ENCODE measurements at places on chromosomes 6 and 20.

- DNase-seq, result peak; percentile 15
Measured at GRCh38 chr6:25042036-25042521, 106.3 kb upstream of the RIPOR2 start.

GRCh38 chr20:2801286-2801728 is 880 bp upstream of the CPXM1 start:
- no peak for DNase-seq

DNA sequence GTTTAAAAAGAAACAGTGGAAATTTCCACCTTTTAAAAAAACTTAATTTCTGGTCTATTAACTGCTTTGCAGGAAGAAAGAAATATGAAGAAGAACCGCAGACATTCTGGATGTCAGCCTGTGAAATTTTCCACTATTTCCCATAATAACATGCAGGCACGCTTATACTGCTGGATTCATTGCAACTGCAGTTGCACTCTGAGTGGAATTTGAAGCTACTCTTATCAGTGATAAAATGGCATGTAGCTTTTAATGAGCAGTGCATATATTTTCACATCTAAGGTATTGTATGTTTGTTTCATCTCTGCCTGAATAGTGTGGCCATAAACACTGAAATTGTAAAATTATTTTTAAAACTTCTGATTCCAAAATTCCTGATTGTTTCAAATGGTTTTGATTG is 28.2 kb downstream of the NCOA3 start:
- DNase-seq, result no peak

GRCh38 chr6:11364971-11365397 is 132.5 kb upstream of the NEDD9 start:
- DNase-seq, result no peak

DNA sequence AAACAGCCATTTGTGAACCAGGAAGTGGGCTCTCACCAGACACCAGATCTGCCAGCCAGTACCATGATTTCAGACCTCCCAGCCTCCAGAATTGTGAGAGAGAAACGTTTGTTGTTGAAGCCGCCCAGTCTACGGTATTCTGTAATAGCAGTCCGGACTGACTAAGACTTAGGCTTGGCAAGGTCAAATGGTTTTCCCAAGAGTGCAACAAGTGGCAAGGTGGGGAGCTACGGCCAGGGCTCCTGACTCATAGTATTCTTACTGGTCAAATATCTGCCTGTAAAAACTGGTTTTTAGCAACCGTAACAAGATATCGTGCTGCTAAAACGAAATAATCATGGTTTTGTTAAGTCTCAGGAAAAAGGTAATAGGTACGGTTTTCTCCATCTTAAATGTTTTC is 37.8 kb downstream of the MCUR1 start:
- DNase-seq, result no peak

DNA sequence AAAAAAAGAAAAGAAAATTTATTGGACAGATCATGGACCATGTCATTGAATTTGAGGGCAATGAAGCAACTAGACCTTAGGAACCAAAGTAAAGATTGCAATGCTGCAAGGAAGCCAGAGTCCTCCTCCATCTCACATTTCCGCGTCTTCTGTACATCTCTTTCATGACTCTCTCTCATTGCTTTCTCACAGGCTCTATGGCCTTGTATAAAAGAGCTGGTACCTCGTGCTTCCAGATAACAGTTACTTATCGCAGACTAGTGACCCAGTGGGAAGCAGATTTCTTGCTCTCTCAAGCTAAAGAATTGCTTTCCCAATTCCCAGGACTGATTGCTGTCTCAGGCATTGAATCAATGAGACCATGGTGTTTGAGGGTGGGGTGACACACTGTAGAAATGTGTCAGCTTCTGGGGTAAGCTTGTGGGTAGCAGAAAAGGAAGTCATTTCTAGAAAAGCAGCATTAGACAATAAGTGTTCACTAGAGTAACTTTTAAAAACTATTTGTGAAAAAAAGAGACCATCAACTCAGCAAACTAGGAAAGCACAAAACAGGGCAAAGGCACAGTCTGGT is 635.3 kb downstream of the UTRN start:
- no peak for DNase-seq

GRCh38 chr6:35583893-35584688 is 71.4 kb upstream of the TULP1 start:
- peak; percentile 55 for DNase-seq

GRCh38 chr20:45944965-45945677 is 10.6 kb downstream of the PCIF1 start:
- DNase-seq, result no peak

DNA sequence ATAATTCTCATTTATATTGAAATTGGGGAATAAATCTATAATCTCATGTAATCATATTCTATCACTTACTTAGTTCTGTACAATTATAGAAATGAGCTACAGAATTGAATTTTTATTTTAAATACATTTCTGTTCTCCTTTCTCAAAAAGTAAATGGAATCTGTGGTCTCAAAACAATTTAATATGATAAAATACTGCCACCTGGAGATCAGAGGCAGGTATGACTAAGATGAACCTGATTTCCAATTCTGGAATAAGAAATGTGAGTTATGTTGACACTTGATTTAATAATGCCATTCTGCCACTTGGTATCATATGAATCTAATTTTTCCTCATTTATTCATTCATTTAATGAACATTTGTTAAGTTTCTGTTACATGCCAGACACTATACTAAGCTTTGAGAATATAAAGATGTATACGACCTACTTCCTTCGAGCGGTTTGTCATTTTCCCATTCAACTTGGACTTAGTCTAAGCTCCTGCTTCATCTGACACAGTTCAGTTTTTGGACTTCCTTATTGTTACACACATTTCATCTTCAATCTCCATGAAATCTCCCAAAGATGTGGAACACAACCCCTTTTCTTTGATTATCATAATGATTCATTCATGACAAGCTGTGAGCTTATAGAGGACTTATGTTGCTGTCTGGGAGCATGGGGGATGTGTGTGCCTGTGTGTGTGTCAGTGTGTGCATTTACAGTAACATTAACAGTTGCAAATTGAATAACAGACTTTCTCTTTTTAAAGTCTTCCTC is 7.5 kb upstream of the CCDC28A start:
- DNase-seq, result no peak

GRCh38 chr6:157650261-157650640 is 172.8 kb upstream of the SNX9 start:
- DNase-seq, result no peak

- no peak for DNase-seq
Measured at GRCh38 chr20:53522026-53522425, 71.6 kb downstream of the ZNF217 start.

GRCh38 chr20:5463007-5463686 is 146.4 kb upstream of the PROKR2 start:
- no peak for DNase-seq

- no peak for DNase-seq
Measured at GRCh38 chr20:11920083-11920482, 2.4 kb downstream of the BTBD3 start.

GRCh38 chr20:48051794-48052474 is 266.7 kb upstream of the SULF2 start:
- DNase-seq, result no peak

DNA sequence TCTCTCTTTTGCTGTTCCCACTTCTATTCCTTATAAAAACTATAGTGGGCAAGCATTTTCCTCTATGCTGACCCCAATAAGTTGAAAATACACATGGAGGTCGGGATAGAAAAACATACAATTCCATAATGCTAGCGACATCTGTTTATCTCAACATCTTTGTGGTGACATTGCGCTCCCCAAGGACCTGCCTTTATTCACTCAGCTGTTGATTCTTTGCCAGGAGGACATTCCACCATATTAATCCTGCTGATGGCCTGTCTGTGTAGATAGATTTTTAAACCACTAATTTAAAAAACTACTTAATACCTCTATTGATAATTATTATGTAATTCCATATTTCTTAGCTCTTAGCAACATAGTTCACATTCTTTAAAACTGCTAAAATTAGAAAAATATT is 555.3 kb upstream of the MAP3K7 start:
- no peak for DNase-seq

GRCh38 chr20:1997483-1998192 is 3.8 kb upstream of the PDYN start:
- no peak for DNase-seq

DNA sequence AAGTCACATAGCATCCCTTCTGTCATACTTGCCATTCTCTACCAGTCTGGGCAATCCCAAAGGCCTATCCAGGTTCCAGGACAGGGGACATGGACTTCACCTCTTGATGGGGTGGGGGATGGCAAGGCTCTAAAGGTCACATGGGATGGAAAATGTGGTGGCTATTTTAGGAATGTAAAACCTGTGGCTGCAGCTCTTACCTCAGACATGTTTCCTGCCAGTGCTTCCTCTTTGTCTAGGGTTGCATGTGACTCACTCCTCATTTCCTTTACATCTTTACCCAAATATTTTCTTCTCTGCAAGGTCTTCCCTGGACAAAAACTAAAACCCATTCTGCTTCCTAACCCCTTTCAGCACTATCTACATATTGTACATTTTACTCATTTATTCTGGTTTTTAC is 135.7 kb downstream of the BTBD3 start:
- no peak for DNase-seq

GRCh38 chr20:54168961-54169862 is 4.6 kb downstream of the CYP24A1 start:
- no peak for DNase-seq

- DNase-seq, result no peak
Measured at GRCh38 chr6:109714611-109715010, 23.5 kb downstream of the FIG4 start.

DNA sequence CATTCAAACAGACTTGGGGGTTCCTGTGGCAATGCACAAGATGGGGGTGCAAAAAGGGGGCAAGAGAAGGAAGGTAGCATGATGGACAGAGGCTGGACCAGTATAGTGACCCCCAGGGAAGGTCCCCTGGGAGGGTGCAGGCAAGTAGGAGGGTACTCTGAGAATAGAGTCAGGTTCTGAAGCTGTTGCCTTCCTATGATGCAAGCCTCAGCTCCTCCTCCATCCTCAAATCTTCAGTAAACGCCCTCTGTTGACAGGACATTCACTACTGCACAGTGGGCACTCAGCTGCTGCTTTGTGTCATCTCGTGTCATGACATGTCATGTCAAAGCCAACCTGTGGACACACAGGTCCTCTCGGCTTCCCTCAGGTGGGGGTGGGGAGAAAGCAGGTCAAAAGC is 5.8 kb upstream of the SDCBP2 start:
- no peak for DNase-seq

- no peak for DNase-seq
Measured at GRCh38 chr20:32544893-32545840, 40.0 kb downstream of the NOL4L start.

- DNase-seq, result no peak
Measured at GRCh38 chr20:62214067-62214466, 6.0 kb downstream of the HRH3 start.

DNA sequence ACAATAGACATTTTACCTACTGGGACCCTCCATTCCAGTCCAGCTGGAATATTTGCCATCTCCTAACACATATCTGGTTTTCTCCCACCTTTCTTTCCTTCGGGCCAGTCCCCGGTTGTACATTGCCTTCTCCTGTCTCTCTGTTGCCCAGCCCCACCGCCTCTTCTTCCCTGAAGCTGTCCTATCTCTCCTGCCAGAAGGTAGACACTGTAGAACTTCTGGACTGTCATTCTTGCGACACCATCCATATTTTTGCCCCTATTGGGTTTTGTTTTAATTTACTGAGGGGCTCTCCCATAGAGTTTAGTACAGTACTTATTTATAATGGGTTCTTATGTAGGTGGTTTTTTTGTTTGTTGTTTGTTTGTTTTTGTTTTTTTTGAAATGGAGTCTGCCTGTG is 4.9 kb downstream of the PTK7 start:
- DNase-seq, result no peak

DNA sequence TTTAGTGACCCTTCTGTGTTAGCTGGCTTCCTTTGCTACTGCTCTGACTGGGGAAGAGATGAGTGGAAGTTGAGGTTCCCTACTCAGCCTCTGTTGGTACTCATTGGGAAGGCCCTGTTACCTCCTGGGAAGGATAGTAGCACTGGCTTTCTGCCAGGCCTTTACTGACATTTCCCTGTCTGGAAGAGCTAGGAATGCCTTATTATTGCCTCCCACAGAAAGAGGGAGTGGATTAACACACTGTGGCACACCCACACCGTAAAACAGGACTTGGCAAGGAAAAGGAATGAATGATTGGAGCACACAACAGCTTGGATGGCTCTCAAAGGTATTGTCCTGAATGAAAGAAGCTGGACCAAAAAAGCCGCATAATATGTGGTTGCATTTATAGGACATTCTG is 12.2 kb downstream of the ZNF831 start:
- DNase-seq, result no peak

DNA sequence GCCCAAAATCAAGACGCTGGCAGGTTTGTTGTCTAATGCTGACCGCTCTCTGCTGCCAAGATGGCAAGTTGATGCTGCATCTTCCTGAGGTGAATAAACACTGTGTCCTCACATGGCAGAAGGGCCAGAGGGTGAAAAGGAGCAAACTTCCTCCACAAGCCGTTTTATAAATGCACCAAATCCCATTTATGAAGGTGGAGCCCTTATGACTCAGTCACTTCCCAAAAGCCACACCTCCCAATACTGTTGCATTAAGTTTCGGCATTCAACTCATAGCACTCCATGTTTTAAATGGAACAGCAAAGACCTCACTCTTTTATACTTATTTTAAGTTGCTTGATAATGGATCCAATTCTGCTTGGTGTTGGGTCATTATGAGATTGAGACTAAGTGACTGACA is 316.6 kb downstream of the RFPL4B start:
- no peak for DNase-seq

GRCh38 chr6:133230052-133230451 is 11.1 kb upstream of the EYA4 start:
- no peak for DNase-seq

DNA sequence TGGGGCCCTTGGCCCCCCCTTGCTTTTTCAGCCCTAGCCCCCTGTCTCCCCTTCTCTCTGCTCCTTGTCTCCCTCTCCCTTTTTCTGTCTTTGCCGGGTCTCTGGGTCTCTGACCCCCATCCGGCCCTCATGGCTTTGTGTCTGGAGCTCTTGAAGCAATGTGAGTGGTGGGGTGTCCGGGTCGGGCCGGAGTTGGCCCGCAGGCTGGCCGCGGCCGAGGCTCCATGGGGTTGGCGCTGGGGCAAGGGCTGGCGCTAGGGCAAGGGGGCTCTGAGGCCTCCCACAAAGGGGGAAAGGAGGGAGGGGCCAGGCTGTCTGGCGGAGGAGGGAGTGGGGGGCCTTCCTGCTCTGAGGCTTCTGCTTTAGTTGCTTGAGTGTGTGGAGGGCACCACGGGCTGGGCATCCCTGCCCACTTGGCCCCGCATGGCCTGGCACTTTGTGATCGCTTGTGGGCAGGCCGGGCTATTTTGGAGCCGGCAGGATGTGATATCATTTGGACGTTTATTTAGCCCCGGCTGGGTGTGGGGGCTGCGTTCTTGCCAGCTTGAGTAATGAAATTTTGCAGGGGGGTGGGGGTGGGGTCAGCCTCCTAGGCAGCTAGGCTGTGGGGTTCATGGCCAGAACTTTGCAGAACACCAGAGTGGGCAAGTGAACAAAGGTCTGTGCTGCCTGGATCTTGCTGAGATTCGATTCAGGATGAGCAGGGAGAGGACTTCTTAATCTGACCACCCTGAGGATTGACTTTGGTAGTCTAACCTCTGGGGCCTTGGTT is 78.7 kb upstream of the MYL9 start:
- DNase-seq, result no peak

All from effector CD8-positive, alpha-beta T cell (primary cell).